Cortex of kidney (tissue), 1 donor: ENCODE measurements at places on chromosomes 3 and 15.

DNA sequence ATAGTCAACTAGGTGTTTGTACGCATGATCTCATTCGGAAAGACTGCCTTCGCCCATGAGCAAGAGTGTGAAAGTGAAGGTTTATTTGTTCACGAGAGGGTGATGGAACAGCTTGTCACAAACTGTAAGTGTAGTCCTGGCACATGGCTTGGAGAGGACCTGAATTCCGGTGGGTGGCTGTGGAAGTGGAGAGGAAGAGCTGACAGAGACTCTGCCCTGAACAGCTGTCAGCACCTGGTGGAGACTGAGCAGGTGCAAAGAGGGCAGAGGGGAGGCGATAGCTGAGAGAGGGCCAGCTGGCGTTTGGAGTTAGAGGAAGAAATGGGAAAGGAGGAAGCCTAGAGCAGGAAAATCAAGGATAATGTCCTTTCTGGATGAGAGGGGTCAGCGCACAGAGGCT lies 155.7 kb downstream of the EEFSEC start:
- no peak for DNase-seq

GRCh38 chr3:126526668-126527005 lies 2.7 kb downstream of the CHST13 start:
- no peak for DNase-seq

DNA sequence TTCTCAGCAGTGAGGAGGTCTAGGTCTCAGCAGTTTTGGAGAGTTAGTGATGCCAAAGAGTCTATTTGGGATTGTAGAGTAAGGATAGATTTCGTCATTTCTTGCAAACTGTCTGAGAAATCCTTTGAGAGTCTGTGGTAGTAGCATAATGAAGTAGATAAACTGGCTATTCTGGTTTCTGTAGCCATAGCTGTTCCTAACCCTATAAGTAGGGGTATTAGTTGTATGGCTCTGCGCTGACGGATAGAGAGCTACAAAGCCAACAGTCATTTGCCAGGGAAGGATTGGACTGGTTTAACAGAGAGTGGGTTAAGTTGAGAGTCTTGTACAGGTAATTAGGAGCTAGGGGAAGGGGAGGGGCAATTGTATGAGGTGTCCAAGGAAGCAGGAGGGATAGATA lies 50.6 kb downstream of the KLHDC8B start:
- DNase-seq: no peak

DNA sequence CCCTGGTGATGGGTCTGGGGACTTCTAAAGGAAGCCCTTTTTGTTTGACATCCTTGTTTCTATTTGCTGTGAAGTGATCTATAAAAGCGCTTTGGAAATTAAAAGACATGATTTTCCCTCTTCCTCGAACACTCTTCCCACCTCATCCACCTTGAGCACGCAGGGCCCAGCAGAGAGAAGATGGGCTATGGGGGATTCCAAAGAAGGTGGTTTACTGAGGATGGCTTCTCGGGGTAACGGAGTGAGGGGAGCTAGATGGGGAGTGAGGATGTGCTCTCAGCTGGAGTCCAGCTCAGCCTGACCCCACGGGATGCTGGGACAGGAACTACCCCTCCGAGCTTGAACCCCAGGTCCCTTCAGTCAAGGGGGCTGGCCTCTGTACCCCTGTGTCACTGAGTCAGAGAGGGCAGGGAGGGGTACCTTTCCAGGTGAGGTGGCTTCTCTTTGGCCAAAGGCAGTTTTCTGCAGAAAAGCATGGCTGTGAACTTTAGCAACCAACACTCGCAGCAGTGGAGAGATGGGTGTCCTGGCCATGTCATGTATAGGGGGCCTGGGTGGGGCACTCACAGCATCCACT lies 180.7 kb upstream of the SMAD3 start:
- DNase-seq: no peak

- DNase-seq: no peak
Measured at GRCh38 chr3:124923833-124924232, 10.7 kb downstream of the MUC13 start.

DNA sequence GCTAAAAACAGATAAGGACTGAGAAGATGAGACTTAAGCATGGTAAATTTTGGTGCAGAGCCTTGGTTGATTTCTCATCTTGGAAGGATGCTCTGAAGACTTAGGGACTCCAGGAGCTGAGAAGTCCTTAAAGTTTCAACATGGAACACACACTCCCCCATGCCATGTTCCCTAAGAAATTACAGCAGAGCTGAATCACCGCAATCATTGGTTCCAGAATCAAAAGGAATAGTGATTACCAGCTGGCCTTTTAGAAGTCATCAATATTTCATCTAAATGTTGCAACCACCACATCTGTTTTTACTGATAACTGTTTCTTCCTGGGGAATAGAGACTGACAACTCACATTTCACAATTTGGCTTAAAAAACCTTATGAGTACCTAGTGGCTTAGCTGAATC lies 229.3 kb downstream of the MINAR1 start:
- no peak for DNase-seq

GRCh38 chr3:100880072-100880471 lies 113.1 kb downstream of the ABI3BP start:
- no peak for DNase-seq

DNA sequence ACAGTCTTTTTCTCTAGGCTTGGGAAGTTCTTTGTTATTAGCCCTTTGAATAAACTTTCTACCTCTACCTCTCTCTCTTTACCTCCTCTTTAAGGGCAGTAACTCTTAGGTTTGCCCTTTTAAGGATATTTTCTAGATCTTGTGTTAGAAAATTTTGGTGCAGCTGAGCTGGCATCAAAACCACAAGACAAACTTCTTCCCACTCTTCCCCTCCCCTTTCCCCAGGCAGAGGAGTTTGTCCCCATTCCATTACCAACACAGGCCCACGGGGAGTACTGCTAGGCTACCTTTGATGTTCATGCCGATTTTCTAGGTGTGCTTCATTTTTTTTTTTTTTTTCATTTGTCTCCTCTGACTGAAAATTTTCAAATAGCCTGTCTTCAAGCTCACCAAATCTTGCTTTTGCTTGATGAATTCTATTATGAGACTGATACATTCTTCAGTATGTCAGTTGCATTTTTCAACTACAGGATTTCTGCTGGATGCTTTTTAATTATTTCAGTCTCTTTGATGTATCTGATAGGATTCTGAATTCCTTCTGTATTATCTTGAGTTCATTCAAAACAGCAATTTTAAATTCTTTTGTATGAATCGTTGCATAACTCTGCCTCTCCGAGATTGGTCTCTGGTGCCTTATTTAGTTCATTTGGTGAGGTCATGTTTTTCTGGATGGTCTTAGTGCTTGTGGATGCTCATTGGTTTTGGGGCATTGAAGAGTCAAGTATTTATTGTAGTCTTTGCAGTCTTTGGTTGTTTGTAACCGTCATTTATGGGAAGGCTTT lies 112.0 kb downstream of the UBE2E2 start:
- no peak for DNase-seq

DNA sequence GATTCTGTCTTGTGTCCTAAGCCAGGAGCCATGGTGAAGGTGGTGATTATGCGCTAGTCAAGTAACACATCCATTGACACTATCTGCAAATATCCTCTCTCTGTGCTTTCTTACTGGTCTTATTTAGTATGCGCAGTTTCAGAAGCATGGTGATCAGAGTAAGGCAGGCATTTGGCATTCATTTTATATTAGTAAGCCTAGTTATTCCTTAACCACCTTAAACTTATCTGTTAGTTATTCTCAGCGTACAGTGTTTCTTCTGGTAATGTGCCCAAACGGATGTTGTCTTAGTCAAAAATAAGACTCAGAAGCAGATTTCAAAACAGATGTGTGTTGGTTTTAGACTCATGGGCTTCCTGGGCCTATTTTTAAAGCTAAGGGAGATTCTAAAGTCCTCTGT lies 329.2 kb downstream of the GRM7 start:
- no peak for DNase-seq

DNA sequence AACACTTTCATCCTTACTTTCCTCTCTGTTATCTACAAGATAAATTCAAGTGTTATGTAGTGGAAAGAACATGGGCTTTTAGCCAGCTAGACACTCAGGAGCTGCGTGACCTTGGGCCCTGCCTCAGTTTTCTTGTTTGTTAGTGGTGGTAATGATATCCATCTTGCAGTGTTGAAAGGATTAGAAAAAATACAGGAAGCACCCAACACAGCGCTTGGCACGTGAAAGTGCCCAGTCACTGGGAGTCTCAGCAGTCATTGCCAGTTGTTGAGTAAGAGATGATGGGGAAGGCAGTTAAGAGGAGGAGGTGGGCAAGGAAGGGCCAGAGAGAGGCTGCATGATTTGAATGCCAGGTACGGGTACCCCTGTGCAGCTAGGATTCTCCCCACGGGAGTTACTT lies 5.3 kb downstream of the PDIA5 start:
- no peak for DNase-seq
